Activated naive CD8-positive, alpha-beta T cell treated with anti-CD3 and anti-CD28 coated beads, Interleukin-2, amount 50 U/mL, for 16 hours (primary cell): ENCODE measurements at places on chromosomes 6 and 20.

DNA sequence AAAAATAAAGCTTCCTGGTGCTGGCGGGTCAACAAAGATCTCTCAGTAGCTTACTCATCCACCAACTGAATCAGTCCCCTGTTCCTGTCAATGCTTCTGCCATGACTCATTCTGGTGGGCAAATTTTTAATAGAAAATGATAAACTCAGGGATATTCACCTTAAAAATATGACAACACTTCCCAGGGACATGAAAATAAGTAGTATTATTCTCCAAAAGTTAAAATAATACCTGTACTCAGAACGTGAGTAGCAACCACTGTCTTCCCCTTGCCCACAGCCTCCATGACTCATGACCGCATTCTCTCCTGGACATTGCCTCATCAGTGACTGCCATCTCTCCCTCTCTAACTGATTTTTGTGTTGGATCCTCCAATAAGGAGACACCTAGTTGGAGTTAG lies 552.3 kb downstream of the KIF16B start:
- no peak for DNase-seq

DNA sequence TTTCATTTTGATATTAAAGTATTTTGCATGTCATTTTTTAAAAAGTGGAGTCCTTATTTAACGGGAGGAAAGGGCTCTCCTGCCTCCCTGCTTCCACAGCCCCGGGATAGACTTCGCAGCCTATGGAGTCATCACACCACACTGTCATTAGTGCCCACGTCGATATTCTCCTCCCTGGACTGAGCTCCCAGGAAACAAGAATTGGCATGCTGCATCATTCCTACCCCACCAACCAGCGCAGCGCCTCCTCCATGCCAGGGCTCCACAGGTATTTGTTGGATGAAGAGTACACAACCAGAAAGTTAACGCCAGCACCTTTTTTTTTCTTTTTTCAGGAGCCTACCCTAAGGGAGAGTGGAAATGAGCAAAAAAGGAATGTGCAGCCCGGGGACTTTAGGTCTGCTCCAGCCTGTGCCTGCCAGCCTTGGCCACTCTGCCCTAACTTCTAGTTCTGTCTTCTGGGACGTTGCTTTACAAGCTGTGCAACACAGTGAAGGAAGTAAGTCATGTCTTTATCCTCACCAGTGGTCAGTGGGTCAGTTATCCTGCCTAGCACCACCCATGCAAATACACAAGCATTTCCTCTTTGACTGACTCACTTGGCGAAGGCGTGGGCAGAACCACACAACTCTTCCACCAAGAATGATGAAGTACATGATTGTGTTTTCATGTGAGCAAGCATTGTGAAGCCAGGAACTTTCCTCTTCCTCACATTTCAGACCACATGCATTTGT lies 180.7 kb upstream of the UST start:
- no peak for DNase-seq

GRCh38 chr6:164926686-164927085 lies 382.7 kb downstream of the C6orf118 start:
- DNase-seq = no peak

GRCh38 chr20:62896526-62896925 lies 29.8 kb downstream of the DIDO1 start:
- no peak for DNase-seq

GRCh38 chr6:26065952-26066380 lies 21.3 kb upstream of the HFE start:
- no peak for DNase-seq

GRCh38 chr6:84278321-84278998 lies 51.0 kb upstream of the CEP162 start:
- no peak for DNase-seq

DNA sequence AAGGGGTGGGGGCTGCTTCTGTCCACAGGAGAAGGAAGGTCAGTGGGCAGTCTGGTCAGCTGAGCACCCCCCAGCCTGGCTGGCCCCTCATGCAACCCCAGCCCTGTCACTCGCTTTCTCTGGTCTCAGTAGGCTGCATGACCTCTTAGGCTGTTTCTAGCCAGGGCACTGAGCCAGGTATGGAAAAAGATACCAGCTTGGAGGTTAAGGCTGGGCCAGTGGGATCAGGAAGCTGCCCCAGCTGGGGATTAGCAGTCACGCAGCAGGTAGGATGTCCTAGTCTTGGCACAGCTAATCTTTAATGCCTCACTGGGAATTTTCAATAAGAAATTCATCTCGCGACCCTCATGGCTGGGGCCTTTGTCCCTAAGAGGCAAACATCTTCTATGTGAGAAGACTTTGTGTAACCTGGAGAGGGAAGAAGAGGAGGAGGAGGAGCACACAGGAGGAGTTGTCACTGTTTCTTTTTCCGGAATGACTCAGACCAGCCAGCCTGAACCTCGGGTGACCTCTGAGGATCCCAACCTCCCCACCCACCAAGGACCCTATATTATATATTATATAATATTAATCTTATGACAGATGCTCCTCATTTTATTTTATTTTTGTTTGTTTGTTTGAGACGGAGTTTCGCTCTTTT lies 2.4 kb upstream of the BPIFA2 start:
- DNase-seq = no peak
